ENCODE measurements at places on chromosomes 16 and 17.

DNA sequence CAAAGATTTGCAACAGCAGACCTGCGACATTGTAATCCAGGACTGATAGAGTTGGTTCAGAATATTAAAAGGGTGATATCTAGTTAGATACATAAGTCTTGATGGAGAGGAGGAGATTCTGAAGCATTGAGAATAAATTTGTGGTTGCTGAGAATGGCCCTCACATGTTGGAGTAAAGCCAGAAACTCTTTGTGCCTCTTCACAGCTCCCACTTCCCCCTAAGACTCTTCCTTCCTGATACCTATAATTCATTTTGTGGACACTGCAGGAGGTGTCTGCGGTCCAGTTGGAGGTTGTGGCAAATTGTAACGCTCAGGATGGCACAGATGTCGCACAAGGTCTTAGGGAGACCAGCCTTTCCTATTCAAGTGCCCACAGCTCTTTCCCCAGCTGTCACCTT is 17.5 kb downstream of the WWOX start:
- H3K4me3 ChIP-seq = no peak overlapping the region
- no peaks in the 10 kb centered on the region for H3K4me1 ChIP-seq
- no peaks in the 10 kb centered on the region for H3K36me3 ChIP-seq
- no peaks in the 10 kb centered on the region for H3K27me3 ChIP-seq
- no peak overlapping the region for H3K27ac ChIP-seq

- H3K4me3 ChIP-seq = no peak overlapping the region
- no peak overlapping the region for H3K27ac ChIP-seq
- H3K27me3 ChIP-seq = no peaks in the 10 kb centered on the region
- DNase-seq = no peak
- peaks cover 64% of the 10 kb centered on the region for H3K4me1 ChIP-seq
Observed at GRCh38 chr16:88759245-88759975, 25.6 kb downstream of the PIEZO1 start.

GRCh38 chr16:89588413-89589109 is 13.0 kb downstream of the CPNE7 start:
- H3K27me3 ChIP-seq = no peaks in the 10 kb centered on the region
- DNase-seq = no peak
- H3K4me1 ChIP-seq = no peaks in the 10 kb centered on the region
- no peak overlapping the region for H3K4me3 ChIP-seq
- no peak overlapping the region for H3K27ac ChIP-seq
- no peaks in the 10 kb centered on the region for H3K36me3 ChIP-seq

- peak overlapping the region; percentile 79 for H3K27ac ChIP-seq
- peaks cover 74% of the 10 kb centered on the region for H3K4me1 ChIP-seq
- no peaks in the 10 kb centered on the region for H3K36me3 ChIP-seq
- peak; percentile 79 for DNase-seq
- no peak overlapping the region for H3K4me3 ChIP-seq
Observed at GRCh38 chr17:63434951-63435571, 11.0 kb downstream of the CYB561 start.

- DNase-seq = no peak
- no peak overlapping the region for H3K4me3 ChIP-seq
- no peaks in the 10 kb centered on the region for H3K27me3 ChIP-seq
Observed at GRCh38 chr17:51710634-51710979, 447.9 kb downstream of the CA10 start.

GRCh38 chr17:81398176-81398831 is 3.0 kb downstream of the BAHCC1 start:
- H3K4me3 ChIP-seq = peak overlapping the region; percentile 72
- no peaks in the 10 kb centered on the region for H3K27me3 ChIP-seq
- no peak for DNase-seq
- H3K36me3 ChIP-seq = no peaks in the 10 kb centered on the region
- H3K27ac ChIP-seq = peak overlapping the region; percentile 92

DNA sequence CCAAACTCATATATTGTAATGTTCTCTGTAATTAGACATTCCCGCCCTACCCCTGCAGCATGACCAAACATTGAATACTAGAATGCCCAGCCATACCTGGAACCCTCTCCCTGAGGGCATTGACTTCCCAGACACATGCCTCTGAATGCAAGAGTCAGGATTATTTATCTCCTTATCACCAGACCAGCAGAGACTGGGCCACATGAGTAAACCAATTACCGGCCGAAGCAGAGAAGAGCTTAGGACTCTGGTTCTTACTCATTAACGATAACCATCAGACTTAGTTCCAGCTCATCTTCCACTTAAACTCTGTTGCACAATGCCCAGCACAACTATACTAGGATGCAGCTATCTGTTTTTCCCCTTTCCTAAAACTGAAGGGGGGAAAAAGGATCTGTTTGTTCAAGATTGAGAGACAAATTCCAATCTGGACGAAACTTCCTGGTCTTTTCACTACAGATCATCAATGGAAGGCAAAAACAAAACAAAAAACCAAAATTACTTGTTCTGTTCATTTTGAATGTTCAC is 88.2 kb upstream of the CORO6 start:
- H3K27ac ChIP-seq = peak overlapping the region; percentile 26
- no peak for DNase-seq
- no peak overlapping the region for H3K4me3 ChIP-seq
- no peaks in the 10 kb centered on the region for H3K36me3 ChIP-seq

DNA sequence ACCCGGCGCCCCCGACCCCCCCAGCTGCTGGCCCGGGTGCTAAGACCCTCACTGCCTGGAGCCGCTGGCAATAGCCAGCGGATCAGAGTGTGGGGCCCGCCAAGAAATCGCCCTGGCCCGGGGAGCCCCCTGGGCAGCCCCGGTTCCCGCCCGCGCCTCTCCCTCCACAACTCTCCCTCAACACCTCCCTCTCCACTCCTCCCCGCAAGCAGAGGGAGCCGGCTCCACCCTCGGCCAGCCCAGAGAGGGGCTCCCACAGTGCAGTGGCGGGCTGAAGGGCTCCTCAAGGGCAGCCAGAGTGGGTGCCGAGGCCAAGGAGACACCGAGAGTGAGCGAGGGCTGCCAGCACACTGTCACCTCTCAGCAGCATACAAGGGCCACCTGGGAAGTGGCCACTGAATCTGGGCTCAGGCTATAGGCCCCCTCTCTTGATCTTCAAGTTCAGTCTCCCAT is 385.5 kb downstream of the SEC14L1 start:
- H3K4me1 ChIP-seq = peaks cover 10% of the 10 kb centered on the region
- no peak overlapping the region for H3K4me3 ChIP-seq
- H3K27ac ChIP-seq = no peak overlapping the region
- H3K27me3 ChIP-seq = peaks cover 5% of the 10 kb centered on the region
- DNase-seq = no peak

DNA sequence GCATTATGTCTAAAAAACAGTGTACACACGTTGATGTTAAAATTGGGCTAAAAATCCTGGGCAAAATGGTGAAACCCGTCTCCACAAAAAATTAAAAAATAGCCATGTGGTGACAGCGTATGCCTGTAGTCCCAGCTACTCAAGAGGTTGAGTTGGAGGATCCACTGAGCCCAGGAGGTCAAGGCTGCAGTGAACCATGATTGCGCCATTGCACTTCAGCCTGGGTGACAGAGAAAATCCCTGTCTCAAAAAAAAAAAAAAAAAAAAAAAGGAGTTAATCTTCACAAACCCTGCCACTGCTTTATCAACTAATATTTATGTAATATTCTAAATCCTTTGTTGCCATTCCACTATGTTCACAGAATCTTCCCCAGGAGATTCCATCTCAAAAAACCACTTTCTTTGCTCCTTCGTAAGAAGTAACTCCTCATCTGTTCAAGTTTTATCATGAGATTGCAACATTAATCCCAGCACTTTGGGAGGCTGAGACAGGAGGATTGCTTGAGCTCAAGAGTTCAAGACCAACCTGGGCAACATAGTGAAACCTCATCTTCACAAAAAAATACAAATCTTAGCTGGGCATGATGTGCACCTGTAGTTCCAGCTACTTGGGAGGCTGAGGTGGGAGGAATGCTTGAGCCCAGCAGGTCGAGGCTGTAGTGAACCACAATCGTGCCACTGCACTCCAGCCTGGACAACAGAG is 1.9 kb upstream of the C16orf87 start:
- no peaks in the 10 kb centered on the region for H3K4me1 ChIP-seq
- no peak for DNase-seq
- no peaks in the 10 kb centered on the region for H3K27me3 ChIP-seq
- H3K4me3 ChIP-seq = no peak overlapping the region
- H3K27ac ChIP-seq = no peak overlapping the region

DNA sequence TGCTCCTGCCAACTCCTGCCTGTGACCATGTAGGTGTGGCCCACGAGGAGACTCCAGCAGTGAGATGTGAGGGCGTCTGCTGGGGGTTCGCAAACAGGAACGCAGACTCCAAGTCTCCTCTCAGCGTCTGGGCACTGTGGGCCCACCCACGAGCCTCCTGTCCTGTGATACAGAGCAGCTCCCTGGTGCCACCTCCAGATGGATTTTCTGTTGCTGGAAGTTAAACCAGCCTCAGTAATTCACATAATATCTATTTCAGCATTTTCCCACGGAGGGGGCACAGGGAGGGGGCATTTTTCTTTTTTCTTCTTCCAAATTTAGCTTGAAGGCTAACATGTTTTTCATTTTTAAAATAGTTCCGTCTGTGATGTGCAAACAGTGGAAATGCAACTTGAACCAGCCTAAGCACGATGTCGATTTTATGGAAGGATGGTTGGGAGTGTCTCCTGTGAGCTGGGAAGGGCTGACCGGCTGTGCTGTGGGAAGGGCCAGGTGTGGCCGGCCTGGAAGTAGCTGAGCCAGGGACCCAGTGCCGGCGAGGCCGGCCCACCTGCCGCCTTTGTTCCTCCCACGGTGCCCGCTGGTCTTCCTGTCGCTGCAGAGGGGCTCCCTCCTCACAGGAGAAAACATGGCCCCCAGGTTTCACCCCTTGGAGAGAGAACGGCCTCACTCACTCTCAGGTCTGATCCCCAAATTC is 3.9 kb upstream of the RAB40B start:
- H3K27ac ChIP-seq = no peak overlapping the region
- no peaks in the 10 kb centered on the region for H3K36me3 ChIP-seq
- H3K4me1 ChIP-seq = peaks cover 6% of the 10 kb centered on the region
- no peak for DNase-seq

- H3K4me3 ChIP-seq = no peak overlapping the region
- H3K4me1 ChIP-seq = peaks cover 79% of the 10 kb centered on the region
- H3K36me3 ChIP-seq = no peaks in the 10 kb centered on the region
Observed at GRCh38 chr16:89366561-89367537, 123.5 kb downstream of the ANKRD11 start.

DNA sequence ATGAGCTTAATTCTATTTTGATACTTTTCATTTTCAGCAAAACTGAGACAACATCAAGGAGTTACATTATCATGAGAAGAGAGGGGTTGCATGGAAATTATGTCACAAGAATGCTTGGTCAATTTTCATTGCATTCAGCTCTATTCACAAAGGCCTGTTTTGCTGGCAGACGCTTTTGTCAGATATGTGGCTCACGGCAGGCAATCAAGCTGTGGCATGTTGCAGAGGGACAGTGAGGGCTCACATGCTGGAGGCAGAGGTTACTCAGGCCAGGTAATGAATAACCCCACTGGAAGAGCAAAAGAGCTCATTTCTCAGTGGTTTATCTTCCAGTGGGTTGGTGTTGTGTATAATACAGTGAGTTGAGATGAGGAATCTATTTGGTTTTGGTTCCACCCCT is 98.7 kb upstream of the RBFOX1 start:
- H3K27me3 ChIP-seq = no peaks in the 10 kb centered on the region
- no peaks in the 10 kb centered on the region for H3K36me3 ChIP-seq
- no peaks in the 10 kb centered on the region for H3K4me1 ChIP-seq
- no peak overlapping the region for H3K27ac ChIP-seq
- no peak for DNase-seq

DNA sequence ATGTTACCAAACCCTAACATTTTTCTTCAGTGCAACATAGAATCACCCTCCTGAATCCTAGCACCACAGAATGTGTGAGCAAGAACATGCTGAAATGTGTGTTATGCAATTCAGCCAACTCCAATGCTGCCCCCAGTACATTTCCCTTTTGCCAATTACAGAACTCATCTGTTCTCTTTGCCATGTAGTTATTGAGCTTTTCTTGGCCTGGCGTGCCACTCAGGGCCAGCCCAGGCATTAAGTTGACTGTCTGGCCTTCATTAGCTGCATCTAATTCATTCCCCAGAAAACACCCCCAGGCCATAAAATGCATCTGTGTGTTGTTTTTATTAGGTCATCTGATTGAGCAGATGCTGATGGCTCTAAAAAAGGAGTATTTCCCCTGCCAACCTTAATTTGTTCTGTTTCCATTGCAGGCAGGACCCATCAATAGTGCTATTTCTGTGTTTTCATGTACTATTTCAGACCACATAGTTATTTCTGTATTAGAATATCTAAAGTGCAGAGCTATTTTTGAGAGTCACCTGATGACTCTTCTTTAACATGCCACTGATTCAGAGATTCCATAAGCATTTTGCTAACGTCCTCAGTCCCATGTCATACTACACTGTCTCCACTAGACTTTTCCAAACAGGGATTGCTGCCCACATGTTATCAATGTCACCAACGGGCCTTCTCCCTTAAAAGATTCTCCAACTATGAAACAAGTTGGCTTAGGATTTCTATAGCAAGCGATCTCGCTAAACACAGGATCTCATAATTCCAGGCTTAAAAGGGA is 969.7 kb downstream of the CDH11 start:
- DNase-seq = no peak
- H3K27me3 ChIP-seq = no peaks in the 10 kb centered on the region
- H3K36me3 ChIP-seq = no peaks in the 10 kb centered on the region

GRCh38 chr17:59561042-59561441 is 4.4 kb upstream of the DHX40 start:
- H3K27ac ChIP-seq = no peak overlapping the region
- H3K27me3 ChIP-seq = no peaks in the 10 kb centered on the region
- H3K4me3 ChIP-seq = no peak overlapping the region
- peaks cover 6% of the 10 kb centered on the region for H3K4me1 ChIP-seq
- DNase-seq = no peak
- H3K36me3 ChIP-seq = no peaks in the 10 kb centered on the region

DNA sequence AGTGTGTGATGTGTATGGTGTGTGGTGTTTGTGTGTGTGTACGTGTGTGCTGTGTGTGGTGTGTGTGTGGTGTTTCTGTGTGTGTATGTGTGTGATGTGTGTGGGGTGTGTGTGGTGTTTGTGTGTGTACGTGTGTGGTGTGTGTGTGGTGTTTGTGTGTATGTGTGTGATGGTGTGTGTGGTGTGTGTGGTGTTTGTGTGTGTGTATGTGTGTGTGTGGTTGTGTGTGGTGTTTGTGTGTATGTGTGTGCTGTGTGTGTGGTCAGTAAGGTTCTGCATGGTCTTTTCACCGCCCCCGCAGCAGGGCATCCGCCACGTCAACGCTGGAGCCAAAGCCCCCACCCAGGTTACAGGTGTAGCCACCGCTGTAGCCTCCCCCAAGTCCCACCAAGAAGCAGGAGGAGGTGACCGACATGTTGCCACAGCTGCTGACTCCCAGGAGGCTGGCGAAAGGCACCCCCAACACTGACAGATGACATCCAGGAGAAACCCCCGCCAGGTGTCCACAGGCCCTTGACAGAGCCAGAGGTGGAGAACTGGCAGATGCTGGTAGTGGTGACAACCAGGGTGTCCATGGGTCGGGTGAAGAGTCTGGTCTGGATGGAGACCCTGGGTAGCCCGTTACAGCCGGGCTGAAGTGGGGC is 9.3 kb upstream of the KRT17 start:
- no peaks in the 10 kb centered on the region for H3K27me3 ChIP-seq
- H3K4me3 ChIP-seq = no peak overlapping the region
- no peaks in the 10 kb centered on the region for H3K36me3 ChIP-seq
- no peak overlapping the region for H3K27ac ChIP-seq
